ENCODE measurements at places on chromosomes 2 and 18. TPM values are rescaled to one million over a fixed set of nuclear protein-coding genes. Genes with fewer than 3 reads are reported as not detected.

DNA sequence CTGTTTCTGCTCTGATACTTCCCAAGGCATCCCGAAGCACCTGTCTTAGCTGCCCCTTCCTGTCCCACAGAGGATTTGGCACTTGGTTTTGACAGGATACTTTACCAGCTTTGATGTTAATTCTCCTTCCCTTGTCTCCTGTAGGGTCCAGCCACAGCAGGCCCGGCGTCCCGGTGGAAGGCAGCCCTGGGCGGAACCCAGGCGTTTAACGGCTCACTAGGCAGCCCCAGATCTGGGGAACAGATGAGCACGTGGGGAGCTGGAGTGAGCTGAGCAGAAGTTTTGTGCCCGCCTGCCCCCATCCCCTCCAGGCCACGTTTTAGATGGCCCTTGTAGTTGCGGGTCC lies 11.4 kb downstream of the ANKRD23 start:
- no peak overlapping the region for H3K4me3 ChIP-seq
- H3K27me3 ChIP-seq, result no peaks in the 10 kb centered on the region
- peaks cover 69% of the 10 kb centered on the region for H3K36me3 ChIP-seq

DNA sequence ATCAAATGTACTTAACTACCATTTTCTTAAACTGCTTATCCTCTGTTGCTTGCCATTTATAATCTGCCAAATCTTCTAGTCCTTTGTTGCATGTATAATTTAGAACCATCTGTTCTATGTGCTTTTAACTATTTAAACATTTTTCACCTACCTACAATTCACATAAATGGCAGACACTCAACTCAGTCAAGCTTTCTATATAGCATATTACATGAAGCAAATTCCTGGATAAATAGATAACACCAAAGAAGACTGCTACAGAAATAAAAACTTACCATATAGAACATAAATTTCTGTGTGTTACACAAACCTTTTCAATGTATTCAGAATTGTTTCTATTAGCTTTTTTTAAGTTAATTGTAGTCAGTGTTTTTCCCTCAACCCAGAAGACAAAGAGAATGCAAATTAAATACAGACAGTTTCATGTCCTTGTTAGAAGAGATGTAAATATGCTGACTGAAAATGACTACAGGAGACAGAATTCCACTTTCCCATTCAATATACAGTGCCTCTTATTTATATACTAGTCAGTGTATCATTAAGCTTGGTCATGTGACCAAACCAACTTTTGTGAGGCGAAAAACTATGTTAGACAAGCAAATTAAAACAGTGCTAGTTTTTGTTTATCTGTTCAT lies 2.6 kb downstream of the BAZ2B start:
- DNase-seq, result no peak
- H3K4me1 ChIP-seq, result peaks cover 10% of the 10 kb centered on the region
- H3K27ac ChIP-seq, result no peak overlapping the region
- peaks cover 13% of the 10 kb centered on the region for H3K27me3 ChIP-seq

DNA sequence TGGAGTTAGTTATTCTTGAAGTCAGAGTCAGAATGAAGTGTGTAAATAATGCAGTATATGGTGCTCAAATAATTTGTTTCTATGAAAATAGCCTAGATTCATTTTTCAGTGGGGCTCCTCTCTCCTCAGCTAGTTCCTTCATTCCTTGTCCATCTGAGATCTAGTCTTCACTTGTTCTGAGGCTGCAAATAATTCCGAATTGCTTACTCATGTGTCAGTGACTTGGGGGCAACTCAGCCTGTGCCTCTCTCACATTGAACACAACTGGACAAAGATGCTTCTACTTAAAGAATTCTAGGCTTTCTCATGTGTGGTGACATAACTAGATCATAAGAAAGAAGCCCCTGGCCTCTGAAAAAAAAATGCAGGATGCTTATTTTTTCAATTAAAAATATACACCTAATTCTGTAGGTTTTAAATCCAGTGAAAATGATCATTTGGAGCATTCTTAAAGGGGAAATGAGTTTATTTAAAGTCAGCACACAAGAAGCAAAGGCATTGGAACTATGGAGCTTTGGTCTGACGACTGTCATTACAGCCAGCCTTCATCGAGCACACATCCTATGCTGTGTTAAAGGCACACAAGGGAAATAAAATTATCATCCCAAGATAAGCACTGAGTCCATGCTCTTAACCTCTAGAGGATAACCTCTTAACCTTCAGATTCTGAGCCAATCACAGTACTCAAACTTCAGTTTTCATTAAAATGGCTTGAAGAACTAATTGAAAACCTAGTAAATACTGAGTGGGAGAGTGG lies 24.8 kb upstream of the SCN7A start:
- H3K36me3 ChIP-seq, result no peaks in the 10 kb centered on the region
- no peak for DNase-seq
- no peaks in the 10 kb centered on the region for H3K27me3 ChIP-seq
- H3K27ac ChIP-seq, result no peak overlapping the region

DNA sequence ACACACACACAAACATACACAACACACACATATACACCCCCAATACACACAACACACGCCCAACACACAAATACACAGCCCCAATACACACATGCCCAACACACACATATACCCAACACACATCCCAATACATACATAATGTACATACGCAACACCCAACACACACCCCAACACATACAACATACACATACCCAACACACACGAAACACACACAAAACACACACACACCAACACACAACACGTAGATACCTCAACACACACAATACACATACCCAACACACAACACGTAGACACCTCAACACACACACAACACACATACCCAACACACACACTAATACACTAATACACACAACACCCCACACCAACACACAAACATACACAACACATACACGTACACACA lies 8.9 kb upstream of the STK25 start:
- no peak for DNase-seq
- no peak overlapping the region for H3K4me3 ChIP-seq
- no peak overlapping the region for H3K27ac ChIP-seq
- no peaks in the 10 kb centered on the region for H3K27me3 ChIP-seq

DNA sequence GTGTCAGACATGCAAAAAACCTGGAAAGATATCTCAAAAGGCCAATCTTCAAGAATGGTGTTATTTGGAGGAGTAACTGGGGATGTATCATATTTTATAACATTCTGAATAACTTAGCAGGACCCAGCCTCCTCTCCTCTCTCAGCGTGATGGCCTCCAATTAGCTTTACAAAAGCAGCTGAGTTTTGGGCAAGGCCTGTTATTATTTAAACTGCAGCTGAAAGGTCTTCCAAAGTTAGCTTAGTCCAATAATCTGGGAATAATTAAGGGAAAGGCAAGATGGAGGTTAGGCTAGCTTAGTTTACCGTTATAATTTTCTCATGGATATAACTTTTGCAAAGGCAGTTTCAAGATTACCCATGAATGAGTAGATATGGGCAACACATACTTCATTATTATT lies 32.8 kb upstream of the MPPE1 start:
- no peak overlapping the region for H3K4me3 ChIP-seq

DNA sequence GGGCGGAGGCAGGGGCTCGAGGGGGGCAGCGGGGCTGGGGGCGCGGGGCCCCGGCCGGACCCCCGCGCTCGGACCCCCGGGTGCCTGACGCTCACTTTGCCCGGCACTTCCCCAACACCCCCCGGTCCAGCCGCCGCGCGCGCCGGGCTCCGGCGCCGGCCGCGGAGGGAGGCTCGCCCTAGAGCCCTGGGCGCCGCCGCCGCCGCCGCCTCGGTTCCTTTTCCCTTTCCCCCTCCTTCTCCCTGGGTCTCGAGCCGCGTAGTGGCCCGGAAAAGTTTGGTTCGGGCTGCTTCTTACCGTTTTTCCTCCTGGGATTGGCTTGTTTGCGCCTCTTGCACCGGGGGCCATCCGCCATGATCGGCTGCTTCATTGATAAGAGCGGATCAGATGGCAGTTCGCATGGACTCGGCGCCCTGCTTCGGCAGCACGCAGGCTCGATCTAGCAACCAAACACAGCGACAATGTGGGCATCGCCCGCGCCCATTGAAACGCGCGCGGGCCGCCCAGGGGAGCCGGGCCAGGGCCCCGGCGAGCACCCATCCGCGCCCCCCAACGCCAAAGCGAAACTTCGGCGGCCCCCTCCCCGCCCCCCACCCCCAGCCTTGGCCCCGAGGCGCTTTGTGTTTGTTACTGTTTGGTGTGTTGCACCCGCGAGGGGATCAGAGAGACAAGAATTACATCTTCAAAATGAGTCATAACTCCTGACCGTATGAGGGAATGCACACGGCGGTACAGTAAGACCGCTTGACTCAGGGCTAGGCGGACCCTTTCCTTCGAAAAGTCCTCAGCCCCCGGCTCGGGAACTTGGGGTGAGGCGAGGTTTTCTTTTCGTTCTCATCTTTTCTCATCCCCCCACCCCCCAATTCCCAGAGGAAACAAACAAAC lies 2.7 kb downstream of the ZEB2 start:
- H3K4me3 ChIP-seq, result peak overlapping the region; percentile 68
- peaks cover 34% of the 10 kb centered on the region for H3K4me1 ChIP-seq
- no peaks in the 10 kb centered on the region for H3K36me3 ChIP-seq
- no peak overlapping the region for H3K27ac ChIP-seq
- DNase-seq, result peak; percentile 45

DNA sequence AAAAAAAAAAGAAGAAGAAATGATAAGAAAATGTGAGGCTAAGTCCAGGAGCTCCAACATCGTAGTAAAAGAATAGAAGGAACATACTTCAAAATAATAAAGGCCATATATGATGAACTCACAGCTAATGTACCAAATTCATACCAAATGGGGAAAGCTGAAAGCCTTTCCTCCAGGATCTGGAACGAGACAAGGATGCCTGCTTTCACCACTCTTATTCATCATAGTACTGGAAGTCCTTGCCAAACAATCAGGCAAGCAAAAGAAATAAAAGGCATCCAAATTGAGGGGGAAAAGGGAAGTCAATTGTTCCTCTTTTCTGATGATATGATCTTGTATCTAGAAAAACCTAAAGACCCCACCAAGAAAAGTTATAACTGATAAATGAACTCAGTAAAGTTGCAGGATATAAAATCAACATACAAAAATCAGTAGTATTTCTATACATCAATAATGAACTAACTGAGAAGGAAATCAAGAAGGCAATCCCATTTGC lies 170.6 kb downstream of the METTL4 start:
- no peak for DNase-seq
- no peaks in the 10 kb centered on the region for H3K4me1 ChIP-seq
- H3K27ac ChIP-seq, result no peak overlapping the region
- H3K36me3 ChIP-seq, result no peaks in the 10 kb centered on the region
- no peaks in the 10 kb centered on the region for H3K27me3 ChIP-seq
- no peak overlapping the region for H3K4me3 ChIP-seq

DNA sequence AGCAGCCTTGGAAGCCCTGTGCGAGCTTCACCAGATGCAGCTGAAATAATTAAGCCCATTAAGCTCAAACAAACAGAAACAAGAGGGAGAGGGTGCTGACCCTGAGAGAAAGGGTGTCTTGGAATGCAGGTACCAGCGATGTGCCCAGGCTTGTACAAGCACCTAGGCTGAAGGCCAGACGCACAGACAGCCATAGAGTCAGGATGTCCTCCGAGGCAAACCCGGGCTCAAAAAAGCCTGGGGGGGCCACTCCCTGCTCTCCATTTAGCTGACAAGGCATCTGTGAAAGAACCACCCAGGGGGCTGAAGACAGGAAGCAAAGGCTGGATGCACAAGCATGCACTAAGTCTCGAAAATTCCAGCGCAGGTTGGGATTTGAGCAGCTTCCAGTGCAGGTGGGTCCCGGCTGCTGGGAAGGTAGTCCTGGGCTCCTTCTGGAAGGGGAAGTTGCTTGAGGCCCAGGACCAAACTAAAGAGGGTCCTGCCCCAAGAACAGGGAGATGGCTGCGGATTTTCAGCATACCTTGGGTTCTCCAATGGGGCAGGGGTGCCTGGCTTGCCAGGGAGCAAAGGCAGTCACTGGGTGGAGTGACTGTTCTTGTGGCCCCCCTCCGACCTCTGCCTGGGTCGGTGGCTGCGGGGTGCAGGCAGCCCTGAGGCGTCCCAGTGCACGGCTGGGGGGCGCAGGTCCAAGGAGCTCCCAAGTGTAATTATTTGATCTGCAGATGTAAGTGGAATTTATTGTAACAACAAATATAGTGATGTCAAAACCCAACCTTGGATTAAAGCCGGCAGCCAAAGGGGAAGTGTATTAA lies 5.9 kb downstream of the GBX2 start:
- H3K27me3 ChIP-seq, result peaks cover 84% of the 10 kb centered on the region
- no peaks in the 10 kb centered on the region for H3K36me3 ChIP-seq
- H3K4me3 ChIP-seq, result no peak overlapping the region
- H3K4me1 ChIP-seq, result peaks cover 7% of the 10 kb centered on the region

DNA sequence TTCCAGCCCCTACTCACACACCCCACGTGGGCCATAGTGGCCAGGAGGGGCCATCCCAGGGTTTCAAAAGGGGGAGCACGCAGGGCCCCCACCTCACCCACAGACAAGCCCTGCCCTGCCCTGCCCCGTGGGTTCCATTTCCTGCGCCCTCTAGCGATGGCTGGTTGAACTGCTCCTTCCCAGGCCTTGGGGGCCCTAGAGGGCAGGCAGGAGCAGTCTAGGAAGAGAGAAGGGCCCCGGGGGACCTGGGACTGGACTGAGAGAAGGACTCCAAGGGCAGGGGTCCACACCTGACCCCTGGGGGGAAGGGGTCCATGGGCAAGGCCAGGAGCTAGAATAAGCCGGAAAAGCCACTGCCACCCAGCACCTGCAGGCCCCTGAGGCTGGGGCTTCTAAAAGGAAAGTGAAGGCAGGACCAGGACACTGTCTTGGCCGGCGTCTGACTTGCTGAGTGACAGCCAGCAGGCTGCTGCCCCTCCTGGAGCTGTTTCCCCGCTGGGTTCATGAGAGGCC lies 10.1 kb downstream of the CYP26B1 start:
- H3K4me3 ChIP-seq, result no peak overlapping the region
- peak; percentile 70 for DNase-seq
- peaks cover 5% of the 10 kb centered on the region for H3K27me3 ChIP-seq

GRCh38 chr2:118123561-118124232 lies 35.4 kb downstream of the INSIG2 start:
- no peaks in the 10 kb centered on the region for H3K36me3 ChIP-seq
- H3K4me3 ChIP-seq, result no peak overlapping the region
- no peak for DNase-seq
- no peaks in the 10 kb centered on the region for H3K4me1 ChIP-seq
- H3K27ac ChIP-seq, result no peak overlapping the region

DNA sequence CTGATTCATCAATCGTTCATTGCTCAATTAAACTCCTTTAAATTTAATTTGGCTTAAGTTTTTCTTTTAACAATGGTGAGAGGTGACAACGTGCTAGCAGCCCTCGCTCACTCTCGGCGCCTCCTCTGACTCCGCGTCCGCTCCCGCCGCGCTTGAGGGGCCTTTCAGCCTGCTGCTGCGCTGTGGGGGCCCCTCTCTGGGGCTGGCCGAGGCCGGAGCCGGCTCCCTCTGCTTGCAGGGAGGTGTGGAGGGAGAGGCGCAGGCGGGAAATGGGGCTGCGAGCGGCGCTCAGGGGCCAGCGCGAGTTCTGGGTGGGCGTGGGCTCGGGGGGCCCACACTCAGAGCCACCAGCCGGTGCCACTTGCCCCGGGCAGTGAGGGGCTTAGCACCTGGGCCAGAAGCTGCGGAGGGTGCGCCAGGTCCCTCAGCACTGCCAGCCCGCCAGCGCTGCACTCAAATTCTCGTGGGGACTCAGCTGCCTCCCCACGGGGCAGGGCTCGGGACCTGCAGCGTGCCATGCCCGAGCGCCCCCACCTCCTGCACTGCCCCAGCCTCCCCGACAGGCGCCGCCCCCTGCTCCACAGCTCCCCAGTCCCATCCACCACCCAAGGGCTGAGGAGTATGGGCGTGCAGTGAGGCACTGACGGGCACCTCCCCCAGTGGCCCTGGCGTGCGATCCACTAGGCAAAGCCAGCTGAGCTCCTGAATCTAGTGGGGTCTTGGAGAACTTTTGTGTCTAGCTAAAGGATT lies 19.6 kb downstream of the ANKMY1 start:
- H3K4me3 ChIP-seq, result no peak overlapping the region
- peaks cover 43% of the 10 kb centered on the region for H3K36me3 ChIP-seq
- H3K4me1 ChIP-seq, result no peaks in the 10 kb centered on the region
- no peak overlapping the region for H3K27ac ChIP-seq
- DNase-seq, result no peak

The MATN3 gene
- not detected for total RNA-seq

The TCF23 gene
- total RNA-seq, result not detected

The NTSR2 gene
- not detected for total RNA-seq

The MIB1 gene
- 13.6 TPM for total RNA-seq

Measured in CD4-positive, alpha-beta T cell (primary cell).